ENCODE measurements at places on chromosomes 5 and 9.

GRCh38 chr5:77444356-77444755, 47.8 kb downstream of the WDR41 start:
- no peak for DNase-seq

DNA sequence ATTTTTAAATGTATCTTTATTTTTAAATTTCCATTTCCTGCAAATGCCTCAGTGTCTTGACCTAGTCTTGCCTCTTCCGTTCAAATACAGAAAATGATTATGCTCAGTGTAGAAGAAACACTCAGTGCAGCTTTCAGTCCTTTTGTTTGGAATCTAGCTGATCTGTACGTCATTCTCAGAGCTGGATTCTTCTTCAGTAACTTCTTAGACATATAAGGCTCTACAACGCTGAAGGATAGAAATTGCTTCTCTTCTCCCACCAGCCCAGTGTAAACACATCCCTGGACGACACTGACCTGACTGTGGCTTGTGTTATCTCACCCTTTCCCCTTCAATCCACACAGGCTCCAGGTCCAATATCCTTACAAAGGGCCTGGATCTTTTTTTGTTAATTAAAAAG, 3.2 kb upstream of the ALDH1B1 start:
- DNase-seq = no peak

GRCh38 chr9:96874947-96875460, 20.7 kb upstream of the ZNF782 start:
- no peak for DNase-seq

GRCh38 chr5:75465480-75465879, 45.9 kb downstream of the CERT1 start:
- no peak for DNase-seq

DNA sequence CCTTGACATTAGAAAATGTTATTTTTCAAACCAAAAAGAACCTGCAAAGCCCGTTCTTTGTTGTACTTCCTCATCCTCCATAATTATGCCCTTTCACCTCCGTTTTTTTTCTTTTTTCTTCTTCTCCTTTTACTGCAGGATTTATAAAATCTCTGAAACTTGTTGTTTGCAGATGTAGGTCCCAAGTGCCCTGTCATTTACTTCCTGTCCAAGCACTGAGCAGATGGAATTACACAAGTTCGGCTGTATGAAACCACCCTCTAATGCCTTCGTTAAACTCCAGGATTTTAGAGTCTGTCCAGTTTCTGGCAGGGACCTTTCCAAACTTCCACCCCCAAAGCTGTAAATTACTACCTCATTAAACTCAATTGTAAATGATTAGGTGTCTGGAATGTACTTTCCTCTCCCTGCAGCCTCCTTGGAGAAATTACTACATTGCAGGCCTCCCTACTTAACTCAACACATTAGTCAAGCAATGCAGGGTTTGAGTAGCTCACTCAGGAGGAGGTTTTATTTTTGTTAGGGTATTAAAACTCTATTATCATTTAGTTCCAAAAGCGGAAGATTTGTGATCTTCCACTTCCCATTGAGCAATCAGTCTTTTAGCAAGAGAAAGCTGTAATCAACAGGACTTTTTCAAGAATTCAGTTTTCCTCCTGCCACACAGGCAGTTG, 125.6 kb upstream of the LPAR1 start:
- no peak for DNase-seq
